ENCODE measurements at places on chromosomes 12 and 14.

DNA sequence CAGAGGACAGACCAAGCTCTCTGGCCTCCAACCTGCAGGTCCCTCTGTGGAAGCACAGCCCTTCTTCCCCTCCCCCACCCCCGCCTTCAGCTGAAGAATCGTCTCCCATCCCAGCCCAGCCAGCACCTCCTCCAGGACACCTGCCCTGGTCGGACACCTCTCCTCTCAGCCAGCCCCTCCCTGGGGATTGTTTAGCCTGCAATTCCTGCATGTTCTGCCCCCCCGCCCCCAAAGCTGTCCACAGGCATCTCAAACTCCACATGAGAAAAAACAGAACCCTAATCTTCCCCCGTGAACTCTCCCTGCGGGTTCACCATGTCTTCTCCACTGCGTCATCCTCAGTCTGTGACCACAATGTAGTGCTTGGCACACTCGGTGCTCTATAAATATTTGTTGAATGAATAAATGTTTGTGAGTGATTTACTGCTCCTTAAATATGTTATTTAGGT lies 24.1 kb downstream of the PRIMA1 start:
- no peak for DNase-seq

DNA sequence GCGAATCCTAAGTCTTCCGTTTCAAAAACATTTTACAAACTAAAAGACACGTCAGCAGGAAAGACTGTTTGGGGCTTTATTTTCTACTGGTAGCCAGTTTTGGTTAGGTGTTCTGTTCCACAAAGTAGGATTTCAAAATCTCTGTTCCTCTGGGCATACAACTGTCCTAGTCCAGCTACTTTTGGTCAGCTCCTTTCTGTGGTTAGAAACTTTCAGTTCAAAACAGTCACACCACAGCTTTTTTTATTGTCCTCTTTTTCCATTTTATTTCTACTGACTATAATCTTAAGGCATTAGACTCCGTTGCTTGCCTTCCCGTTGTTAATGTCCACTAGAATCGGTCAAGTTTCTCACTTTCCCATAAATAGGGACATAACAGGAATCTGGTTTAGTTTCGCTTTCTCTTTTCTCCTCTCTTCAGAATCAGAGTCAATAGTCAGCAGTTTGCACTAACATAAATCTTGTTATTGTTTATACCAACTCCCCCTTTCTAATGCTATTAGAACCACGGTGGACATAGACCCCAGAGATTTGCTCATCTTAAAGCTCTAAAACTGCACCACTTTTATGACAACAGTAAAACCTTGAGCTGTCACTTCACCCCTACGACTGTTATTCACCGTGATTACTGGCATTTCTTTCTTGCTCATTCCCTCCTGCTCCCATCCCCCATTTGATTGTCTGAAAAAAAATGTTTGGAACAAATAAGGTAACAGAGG lies 41.5 kb upstream of the NPAS3 start:
- no peak for DNase-seq

- DNase-seq = no peak
These were observed 8.4 kb downstream of the ADCY6 start for GRCh38 chr12:48780381-48781025.

DNA sequence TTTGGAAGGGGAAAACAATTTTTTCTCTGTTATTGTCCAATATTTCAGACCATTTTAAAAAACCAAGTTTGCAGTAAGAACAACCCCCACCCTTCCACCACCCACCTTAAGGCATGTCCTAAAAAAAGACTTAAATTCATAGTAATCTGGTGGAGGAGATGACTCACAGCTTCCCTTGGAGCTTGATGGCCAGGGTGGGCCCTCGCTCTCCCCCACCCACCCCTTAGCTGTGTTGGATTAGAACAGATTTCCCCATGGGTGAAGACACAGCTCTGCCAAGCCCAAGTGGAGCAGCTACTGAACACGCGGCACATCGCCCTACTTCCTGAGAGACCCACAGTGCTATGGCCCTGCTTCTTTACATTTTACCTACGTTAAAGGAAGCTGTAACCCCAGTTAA lies 140.3 kb downstream of the GCH1 start:
- DNase-seq = peak; percentile 18

GRCh38 chr14:35404449-35405303 lies at the start of gene NFKBIA:
NFKBIA (minus strand) TSS chr14:35404749; CDS start chr14:35404644, 105 bp downstream.
- DNase-seq = no peak

DNA sequence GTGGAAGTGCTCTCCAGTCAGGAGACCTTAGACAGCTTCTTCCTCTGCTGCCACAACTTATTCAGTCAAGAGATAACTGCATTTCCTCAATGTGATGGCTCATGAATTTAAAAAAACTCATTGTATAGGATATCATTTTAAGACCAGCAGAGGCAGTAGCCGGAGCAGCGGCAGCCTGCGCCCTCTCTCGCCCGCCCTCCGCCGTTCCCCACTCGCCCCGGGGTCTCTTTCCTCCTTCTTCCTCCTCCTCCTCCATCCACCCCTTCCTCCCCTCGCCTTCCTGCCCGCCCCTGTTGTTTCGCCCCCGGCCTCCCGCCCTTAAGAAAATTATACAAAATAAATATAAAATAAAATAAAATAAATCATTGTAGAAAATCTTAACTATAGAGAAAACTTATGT lies 687.6 kb downstream of the FLRT2 start:
- DNase-seq = no peak

DNA sequence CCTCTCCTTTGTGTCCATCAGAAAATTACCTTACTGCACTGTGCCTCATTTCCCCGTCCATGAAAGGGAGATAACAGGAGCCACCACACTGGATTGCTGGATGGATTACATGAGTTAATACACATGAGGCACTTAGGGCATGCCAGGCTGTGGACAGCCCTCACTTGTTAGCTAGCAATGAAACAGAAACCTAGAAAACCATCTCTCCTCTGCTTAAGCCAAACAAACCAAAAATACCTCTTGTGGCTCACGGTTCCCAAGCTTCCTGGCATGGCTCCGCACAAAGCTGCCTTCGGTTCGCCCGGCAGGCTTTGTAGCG lies 660 bp upstream of the HCFC2 start:
- DNase-seq = no peak

GRCh38 chr12:109729371-109729781 lies 15.8 kb downstream of the FAM222A start:
- DNase-seq = no peak

GRCh38 chr14:51609955-51610283 lies 41.8 kb upstream of the FRMD6 start:
- peak; percentile 54 for DNase-seq

DNA sequence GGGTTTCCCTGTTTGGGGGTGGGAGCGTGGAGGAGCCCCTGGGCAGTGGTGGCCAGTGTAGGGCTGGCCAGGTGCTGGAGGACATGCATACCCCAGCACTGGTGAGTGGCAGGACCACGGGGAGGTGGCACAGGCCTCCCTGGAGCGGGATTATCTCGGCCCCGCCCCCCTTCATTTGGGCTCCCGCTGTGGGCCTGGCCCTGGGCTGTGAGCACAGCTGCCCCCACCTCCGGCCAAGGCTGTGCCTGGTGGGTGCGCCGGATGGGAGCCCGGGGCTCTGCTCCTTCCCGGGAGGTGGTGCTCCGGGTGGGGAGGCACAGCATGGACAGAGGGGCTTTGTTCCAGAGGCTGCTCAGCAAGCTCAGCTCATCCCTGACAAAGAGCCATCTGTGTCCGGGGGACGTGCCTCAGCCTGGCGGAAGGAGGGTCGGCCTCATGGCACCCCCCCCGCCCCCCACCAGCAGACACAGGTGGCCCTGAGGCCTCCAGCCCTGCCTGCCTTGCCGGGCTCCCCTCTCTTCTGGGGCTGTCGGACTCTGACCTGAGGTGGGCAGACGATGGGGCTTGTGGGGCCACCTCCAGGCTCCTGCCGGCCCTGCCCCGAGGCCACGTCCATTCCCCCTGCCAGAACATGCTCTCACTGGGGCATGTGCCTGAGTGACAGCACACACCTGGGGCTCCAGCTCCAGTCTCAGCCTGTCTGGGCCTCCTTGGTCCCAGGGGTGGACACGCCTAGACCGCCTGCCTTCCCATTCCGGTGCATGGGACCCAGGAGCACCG lies 8.4 kb downstream of the TEDC1 start:
- no peak for DNase-seq
